ENCODE measurements at places on chromosomes 1 and 21.

DNA sequence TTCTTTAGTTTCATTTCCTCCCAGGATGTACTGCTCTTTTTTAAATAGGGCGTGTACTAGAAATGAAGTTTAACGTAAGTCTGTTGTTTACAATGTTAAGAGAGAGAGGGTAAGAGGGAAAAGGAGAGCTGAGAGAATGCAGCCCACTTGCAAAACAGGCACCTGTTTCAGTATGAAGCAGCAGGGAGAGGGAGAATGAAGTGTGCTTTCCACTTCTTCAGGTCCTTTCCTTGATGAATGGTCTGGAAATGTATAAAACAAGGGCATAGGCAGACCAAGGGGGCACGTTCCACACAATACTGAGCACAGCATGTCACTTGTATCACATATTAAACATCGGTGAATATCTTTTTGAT, 2.0 kb downstream of the KCNA3 start:
- DNase-seq = peak; percentile 22

DNA sequence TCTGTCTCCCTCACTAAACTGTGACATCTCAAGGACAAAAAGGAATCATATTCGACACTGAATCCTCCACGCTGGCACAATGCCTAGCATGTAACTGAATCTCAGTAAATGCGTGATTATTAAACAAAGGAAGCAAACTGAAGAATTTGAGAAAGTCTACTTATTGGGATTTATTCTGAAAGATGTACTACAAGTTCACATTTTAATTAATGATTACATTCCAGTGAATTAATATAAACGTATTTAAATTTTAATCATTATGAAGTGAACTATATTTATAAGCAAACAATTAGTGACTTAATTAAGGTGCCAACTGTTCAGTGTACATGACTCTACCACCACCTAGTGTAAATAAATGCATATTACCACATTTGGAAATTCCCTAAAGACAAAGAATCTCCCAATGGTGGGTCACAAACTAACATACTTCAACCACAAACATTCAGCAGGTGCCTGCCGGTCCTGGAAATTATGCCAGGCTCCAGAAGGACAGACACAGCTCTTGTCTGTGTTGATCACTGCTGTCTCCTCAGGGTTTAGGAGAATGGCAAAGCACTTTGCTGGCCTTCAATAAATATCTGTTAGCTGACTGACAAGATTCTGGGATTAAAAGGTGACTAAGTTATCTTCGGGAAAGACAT, 56.3 kb downstream of the SMYD3 start:
- no peak for DNase-seq

GRCh38 chr1:25590096-25590824, 26.3 kb upstream of the MAN1C1 start:
- DNase-seq = no peak

DNA sequence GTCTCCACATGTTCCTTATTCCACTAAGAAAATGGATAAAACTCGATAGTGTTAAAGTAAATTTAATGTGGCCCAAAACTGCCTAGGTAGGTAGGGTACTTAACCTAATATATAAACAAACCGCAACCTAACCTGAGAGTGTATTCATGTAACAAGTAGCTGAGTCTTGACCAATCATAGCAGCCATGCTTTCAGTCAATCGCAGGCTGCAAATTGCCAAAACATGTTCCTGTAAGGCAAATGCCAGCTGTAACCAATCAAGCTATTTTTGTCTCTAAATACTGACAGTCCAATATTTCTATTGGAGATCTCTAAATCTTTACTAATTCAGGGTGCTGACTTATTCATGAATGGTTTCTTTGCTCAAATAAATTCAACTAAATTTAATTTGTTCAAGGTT, 3.1 kb upstream of the HMGCS2 start:
- DNase-seq = no peak

- no peak for DNase-seq
These were observed 218.0 kb downstream of the ZP4 start for GRCh38 chr1:237672748-237673147.

DNA sequence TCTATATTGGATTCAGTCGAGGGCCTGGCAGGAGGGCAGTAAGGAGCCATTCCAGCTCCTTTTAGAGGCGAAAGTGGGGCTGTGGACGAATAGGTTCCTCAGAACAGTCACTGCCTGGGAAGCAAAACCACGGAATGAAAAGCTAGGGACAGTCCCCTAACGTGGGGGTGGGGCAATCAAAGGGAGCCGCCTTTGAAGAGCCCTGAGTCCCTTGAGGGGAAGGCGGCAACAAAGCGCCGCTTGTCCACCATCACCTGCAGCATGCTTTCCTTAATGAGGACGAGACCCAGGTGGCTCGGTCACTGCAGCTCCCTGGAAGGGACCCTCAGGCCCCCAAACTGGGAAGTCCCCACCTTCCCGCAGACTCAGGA, 184.7 kb downstream of the ETS2 start:
- DNase-seq = no peak

GRCh38 chr1:81304187-81304586, 496.5 kb upstream of the ADGRL2 start:
- no peak for DNase-seq

DNA sequence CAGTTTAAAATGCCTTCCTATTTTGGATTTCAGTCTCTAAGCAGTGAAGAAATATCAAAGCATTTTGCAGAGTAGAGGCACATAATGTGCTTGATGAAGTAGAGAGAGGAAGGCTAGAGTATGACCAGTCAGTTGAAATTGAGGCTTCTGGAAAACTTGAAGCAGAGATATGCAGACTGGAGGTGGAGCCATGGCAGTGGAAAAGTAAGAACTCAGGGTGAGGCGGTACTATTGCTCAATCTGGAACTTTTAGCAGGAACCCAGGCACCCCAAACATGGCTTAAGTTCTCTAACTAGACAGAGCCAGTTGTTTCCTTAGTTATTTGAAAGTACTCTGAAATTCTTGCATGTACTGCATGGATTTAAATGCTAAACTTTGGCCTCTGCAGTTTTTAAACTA, 288.6 kb downstream of the HHAT start:
- DNase-seq = no peak

DNA sequence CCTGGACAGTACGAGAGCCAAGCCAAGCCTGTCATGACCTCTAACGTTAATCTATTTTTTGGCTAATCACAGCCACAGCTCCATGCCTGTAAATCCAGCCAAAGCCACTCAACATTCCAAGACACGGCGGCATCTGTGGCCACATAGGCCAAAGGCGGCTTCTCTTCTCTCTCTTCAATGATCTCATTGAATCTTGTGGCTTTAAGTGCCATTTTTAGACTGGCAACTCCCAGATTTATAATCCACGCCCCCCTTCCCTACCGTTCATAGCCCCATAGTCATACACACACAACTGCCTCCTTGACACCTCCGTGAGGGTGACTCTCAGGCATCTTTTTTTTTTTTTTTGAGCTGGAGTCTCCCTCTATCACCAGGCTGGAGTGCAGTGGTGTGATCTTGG, 5.7 kb upstream of the SELENON start:
- DNase-seq = no peak

Data from stimulated activated CD4-positive, alpha-beta T cell treated with anti-CD3 and anti-CD28 coated beads, Interleukin-1b, Interleukin-23, amount 100 ng/mL, for 48 hours (primary cell).